ENCODE measurements at places on chromosomes 6 and 20.

GRCh38 chr6:26328265-26328844, 36.6 kb upstream of the BTN3A2 start:
- no peak for DNase-seq

DNA sequence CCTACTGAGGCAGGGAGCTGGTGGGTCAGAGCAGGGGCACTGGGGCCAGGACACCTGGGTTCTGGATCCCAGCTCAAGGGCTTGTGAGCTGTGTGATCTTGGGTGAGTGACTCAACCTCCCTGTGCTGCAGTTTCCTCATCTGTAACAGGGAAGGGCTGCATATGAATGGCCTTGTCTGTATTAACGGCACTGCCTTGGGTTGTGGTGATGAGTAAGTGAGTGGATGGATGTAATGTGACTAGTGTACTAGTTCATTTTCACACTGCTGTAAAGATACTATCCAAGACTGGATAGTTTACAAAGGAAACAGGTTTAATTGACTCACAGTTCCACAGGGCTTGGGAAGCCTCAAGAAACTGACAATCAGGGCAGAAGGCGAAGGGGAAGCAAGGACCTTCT, 233.5 kb downstream of the TAF4 start:
- DNase-seq, result no peak

DNA sequence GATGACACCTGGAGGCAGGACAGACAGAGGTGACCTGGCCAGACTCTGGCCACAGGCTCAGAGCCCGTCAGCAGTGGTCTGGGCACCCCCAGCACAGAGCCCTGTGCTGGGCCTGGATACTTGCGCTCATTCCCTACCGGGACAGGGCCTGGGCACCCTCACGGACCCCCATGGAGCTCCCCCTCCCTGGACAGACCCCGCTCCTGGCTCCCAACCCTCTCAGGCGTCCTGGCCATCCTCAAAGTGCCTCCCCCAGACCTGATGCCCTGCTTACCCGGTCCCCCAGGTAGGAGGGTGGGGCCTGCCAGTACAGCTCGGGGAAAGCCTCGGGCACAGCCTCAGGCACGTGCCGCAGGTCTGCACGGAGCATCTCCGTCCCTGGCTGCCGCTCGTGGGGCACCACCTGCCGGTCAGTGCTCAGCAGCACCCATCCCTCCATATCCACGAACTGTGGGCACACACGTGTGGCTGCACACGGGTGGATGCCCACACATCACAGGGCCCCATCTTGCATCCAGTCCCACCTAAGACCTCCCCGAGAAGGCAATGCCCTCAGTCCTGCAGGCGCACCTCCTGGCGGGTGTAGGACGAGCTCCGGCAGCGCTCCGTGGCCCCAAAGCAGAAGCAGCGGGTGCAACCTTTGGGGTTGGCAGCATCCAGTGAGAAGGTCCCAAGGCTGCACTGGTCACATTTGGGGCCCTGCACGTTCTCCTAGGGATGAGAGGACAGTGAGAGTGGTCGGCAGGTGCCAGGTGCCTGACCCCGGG, 24.3 kb downstream of the ADRM1 start:
- no peak for DNase-seq

- DNase-seq, result peak; percentile 50
These were observed 165.5 kb downstream of the MOXD1 start for GRCh38 chr6:132235596-132236280.

DNA sequence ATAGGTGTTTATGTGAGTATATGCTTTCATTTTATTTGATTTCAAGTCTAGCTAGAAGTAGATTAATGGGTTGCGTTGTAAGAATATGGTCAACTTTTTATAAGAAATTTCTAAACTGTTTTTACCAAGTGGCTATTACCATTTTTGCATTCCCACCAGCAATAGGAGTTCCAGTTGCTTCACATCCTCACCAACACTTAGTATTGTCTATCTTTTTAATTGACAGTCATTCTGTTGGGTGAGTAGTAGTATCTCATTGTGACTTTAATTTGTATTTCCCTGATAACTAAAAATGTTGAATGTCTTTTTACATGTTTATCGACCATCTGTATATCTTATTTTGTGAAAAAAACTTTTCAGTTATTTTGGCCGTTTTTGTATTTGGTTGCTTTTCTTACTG, 135.3 kb downstream of the AKAP7 start:
- DNase-seq, result no peak

DNA sequence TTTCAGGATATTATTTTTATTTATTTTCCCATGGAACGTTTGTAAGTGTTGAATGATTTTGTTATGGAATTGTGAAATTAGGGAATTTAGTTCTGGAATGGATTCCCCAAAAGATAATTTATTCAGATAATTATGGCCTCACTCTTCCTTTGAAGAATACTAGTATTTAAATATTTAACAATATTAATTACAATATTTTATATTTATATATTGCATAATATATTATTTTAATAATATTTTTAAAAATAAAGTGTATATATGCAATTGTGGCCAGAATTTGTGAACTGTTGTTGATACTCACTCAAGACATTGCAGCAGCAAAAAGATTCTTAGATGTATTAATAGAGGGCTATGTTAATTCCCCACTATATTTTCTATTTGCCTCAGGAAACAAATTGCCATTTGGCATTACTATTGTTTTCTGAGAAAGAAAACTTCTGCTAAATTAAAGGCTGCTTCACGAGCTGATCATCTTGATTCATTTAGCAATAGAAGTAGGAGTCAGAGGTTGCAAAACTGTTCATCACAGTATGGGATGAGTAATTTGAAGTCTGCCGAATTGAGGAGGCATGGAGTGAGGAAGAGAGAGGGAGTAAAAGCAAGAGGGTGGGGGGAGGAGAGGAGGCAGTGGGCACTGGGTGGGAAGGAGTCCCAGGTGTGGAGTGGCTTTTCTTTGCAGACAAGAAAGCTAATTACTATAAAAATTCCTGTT, 729.2 kb downstream of the DHX35 start:
- peak; percentile 81 for DNase-seq

- no peak for DNase-seq
These were observed 196.7 kb upstream of the CDH4 start for GRCh38 chr20:61055180-61056010.

DNA sequence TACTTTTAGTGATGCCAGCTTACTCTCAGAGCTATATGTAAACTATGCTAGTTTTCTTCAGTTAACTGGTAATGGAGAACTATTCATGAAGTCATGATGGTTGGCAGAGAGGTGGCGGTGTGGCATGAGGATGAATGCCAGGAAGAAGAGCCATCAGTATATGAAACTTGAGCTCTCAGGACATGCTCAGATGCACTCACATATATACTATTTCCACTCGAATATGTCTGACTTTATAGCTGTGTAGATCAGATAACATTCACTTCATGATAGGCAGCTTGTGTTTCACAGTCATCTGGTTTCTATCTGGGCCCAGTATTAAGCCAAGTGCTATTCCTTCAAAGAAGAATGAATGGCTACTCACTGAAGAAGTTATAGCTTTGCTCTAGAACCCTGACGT, 46.2 kb upstream of the CEP85L start:
- DNase-seq, result no peak

DNA sequence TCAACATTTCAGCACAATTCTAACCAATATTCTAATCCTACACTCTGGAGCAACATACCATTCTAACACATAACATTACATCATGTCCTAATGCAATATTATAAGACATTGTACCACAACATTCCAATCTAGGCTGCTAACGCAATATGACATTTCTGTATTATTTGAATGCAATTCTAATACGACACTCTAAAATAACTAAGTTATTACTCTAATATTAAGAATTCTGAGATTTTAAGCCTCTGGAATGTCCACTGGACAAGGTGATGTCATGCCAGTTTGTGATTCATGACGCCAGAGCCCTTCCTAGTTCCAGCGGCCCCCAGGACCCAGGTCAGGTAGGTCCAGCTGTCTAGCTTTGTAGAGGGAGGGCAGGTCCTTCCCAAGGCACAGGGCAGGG, 69.7 kb upstream of the SIRPA start:
- peak; percentile 81 for DNase-seq

DNA sequence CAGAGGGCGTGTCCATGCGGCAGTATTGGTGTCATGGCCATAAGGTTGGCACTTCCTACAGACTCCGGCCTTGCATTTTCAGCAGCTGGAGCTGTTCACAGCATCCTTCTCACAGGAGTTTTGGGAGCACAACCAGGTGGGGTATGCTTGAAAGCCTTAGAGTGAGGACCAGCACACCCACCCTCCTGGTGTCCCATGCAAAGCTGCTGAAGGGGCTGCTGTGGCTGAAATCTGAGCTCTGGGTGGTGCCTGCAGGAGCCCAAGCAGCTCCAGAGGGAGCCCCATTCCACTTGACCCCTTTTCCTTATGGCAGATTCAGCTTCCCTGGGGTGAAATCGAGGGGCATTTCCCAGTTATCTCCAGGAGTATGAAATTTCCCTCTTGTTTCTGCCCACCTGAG, 74.0 kb upstream of the BHLHE23 start:
- DNase-seq, result no peak

GRCh38 chr6:50711686-50712085, 1.6 kb upstream of the TFAP2D start:
- DNase-seq, result no peak

DNA sequence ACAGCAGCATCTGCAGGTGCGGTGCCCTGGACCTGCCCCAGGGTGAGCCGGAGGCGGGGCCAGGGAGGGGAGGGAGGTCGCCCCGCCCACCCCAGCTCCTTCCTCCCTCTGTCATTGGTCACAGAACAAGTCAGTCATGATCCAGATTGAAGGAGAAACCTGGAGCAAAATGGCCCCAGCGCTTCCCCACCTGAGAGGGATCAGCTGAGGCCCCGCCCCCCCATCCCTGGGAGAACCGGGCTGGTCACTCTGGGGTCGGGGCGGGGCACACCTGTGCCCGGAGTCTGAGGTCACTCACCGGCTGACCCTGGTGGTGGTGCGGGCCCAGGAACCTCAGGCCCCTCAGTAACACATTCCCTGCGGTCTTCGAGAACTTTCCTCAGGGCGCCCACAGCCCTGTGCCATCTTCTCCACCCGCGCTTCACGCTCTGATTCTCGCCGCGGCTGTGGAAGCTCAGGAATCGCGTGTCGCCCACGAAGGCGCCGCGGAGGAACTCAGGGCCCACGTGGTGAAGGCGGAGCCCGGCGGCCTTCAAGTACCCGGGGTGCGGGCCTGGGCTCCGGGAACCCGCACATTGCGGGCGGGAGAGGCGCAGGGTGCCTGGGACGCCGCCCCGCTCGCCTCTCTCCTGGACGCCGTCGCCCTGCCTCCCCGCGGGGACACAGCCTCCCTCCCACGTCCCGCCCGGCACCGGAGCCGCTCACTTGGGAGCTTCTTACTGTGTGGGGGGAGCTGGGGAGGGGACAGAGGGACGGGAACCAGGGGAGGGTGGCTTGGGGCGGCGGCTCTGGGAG, 36.4 kb upstream of the HLA-C start:
- peak; percentile 10 for DNase-seq

- DNase-seq, result no peak
These were observed 44.5 kb upstream of the STXBP5 start for GRCh38 chr6:147159536-147160374.

GRCh38 chr6:4814212-4814611, 38.0 kb downstream of the CDYL start:
- no peak for DNase-seq

GRCh38 chr20:58870293-58871014, 17.9 kb downstream of the GNAS start:
- DNase-seq, result peak; percentile 71

GRCh38 chr6:56772737-56773184, 130.1 kb upstream of the DST start:
- DNase-seq, result peak; percentile 88

- peak; percentile 37 for DNase-seq
These were observed 3.8 kb upstream of the TNFAIP3 start for GRCh38 chr6:137863091-137863797.

- no peak for DNase-seq
These were observed 108.2 kb downstream of the VEGFA start for GRCh38 chr6:43878127-43878634.

DNA sequence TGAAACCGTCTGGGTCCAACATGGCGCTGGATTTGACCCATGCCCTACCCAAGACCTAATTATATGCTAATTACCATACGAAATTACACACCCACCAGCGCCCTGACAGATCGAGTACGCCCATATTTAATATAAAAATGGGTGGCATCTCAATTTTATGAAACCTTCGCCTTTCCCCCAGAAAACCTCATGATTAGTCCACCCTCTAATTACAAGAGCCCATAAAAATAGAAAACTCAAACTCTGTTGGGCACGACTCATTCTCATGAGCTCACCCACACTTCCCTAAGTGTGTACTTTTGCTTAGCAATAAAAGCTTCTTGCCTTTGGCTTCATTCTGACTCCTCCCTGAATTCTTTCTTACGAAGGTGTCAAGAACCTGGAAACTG, 136.4 kb downstream of the OR2B2 start:
- peak; percentile 51 for DNase-seq

DNA sequence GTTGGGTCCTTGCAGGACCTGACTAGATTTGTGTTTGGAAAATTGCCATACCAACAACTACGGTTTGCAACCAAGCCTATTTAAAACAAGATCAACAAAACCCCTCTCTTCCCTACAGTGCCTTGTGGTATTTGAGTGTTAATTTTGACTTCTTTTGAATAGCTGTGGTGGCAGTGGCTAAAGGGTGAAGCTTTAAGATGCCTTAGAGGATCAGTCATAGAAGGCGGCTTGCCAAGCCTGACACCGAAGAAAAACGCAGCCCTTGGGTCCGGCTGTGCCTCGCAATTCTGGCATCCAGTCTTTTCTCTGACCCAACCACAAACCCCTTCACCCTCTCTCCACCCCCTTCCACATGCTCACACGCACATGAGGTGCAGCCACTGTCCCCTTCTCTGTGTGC, 32.6 kb downstream of the BMP6 start:
- DNase-seq, result peak; percentile 95

- DNase-seq, result peak; percentile 38
These were observed 13.3 kb upstream of the PRIM2 start for GRCh38 chr6:57303931-57304681.

DNA sequence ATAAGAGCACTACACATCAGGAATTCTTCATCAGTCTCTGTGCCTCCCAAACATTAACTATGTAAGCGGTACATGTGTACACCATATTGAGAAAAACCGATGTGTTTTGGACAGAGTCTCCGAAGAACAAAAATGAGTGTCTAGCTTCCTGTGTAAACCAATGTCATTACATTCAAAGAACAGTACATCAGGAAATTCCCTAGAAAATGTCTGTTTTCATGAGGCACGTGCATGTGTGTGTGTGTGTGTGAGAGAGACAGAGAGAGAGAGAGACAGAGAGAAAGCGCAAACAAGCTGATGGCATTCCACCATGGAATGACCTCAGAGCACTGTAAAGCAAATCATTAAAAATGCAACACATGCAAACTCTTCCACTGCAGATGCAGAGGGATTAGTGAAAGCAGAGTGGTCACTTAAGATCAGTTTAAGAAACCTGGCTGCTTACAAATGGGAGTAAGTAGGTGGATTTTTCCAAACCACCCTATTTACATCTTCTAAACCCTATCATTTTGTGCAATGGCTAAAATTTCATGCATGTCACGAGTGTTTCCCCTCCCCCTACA, 133.9 kb downstream of the HIVEP2 start:
- no peak for DNase-seq

DNA sequence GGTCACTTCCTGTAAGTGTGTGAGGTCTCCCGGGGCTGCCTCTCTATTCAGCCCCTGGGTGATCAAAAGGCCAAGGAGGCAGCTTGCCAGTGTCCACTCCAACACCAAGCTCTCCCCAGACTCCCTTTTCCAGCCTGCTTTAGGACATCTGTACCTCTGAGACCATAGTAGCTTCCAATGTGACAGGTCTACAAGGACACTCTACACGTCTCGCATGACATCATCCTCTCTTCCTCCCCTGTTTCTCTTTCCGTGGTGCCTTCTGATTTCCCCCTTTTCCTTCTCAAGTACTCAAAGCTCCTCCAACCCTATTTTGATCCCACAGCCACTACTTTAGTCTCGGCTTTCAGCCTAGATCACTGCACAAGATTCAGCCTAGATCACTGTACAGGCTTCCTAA, 26.4 kb downstream of the HLA-F start:
- no peak for DNase-seq
